ENCODE measurements at places on chromosomes 3 and 15.

DNA sequence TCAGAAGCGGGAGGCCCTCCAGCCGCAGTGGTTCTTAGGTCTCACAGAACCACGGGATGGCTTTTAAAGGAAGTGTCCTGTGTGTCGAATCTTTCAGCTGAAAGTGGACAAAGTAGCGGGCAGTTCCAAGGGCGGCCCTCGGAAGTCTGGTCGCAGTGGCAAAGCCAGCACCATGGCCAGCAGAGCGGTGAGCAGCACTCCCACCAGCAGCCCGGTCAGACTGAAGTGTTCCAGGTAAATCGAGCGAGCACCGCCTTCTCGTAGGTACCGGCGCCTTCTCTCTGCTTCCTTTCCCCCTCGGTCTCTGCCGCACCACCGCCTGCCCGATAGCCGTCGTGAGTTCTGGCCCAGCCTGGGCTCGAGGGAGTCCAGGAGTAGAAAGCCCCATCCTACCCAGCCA, 103.6 kb upstream of the ABHD17C start:
- DNase-seq = no peak

GRCh38 chr3:11510001-11510340, 133.7 kb downstream of the VGLL4 start:
- DNase-seq = no peak

DNA sequence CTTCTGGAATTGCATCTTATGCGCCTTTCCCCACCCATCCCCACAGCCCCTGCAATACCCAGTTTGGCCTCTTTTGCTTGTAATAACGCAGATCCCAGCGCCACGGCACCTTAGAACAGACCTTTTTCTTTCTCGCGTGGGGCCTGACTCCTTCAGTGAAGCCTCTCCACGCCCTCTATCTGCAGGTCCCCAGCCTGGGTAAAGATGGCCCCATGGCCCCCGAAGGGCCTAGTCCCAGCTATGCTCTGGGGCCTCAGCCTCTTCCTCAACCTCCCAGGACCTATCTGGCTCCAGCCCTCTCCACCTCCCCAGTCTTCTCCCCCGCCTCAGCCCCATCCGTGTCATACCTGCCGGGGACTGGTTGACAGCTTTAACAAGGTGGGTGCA, 594 bp downstream of the CRELD1 start:
- DNase-seq = no peak

GRCh38 chr3:37773471-37773870, 88.2 kb upstream of the CTDSPL start:
- no peak for DNase-seq

DNA sequence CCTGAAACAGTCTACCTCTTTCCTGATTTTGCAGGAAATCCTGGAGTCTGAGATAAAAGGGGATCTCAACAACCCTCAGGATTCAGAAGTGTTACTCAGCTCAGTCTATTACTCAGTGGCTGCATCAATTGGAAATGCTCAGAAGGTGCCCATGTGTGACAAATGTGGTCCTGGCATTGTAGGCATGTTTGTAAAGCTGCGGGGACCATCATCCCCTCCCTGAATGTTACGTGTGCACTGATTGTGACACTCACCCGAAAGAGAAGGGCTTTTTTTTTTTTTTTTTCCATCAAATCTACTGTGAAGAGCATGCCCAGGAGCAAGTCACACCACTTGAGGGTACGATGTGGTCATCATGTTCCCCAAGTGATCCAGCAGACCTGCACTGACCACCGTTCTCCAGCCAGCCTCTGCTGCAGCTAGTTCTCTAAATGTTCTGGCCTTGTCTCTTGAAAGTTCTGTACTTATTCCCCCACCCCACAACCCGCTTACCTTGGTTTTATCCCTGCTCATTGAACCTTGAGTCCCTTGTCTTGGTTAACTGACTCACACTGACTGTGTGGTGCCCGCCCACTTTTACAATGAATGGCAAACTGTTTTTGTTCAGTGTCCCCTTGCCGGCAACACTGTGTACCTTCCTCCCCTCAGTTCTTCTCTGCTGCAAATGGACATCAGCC, 19.8 kb downstream of the ST3GAL6 start:
- no peak for DNase-seq

GRCh38 chr3:99645277-99646106, 7.1 kb downstream of the COL8A1 start:
- DNase-seq = no peak

DNA sequence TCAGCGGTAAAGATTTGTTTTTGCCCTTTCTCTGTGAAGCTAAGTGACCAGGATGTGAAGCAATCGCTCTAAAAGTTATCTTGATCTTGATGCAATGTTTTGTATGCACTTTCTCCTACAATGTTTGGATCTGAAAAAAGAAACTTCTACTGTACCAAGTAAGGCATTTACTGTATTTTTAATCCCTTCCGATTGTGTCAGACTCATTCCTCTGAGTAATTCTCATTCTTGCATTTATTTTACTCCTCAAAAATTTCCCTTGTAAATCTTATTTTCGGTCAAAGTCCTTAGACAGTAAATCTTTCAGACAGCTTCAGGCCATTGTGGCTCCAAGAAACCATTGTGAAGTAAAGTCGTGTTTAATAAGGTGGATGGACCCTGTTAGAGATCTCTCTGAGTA, 141.9 kb downstream of the TP63 start:
- DNase-seq = no peak
